Astrocyte of the spinal cord (primary cell): ENCODE measurements at places on chromosomes 7 and 10.

- no peak for DNase-seq
These were observed 169.1 kb downstream of the LHFPL3 start for GRCh38 chr7:104497379-104497967.

- no peak for DNase-seq
These were observed 148.7 kb downstream of the C7orf25 start for GRCh38 chr7:42763137-42763551.

DNA sequence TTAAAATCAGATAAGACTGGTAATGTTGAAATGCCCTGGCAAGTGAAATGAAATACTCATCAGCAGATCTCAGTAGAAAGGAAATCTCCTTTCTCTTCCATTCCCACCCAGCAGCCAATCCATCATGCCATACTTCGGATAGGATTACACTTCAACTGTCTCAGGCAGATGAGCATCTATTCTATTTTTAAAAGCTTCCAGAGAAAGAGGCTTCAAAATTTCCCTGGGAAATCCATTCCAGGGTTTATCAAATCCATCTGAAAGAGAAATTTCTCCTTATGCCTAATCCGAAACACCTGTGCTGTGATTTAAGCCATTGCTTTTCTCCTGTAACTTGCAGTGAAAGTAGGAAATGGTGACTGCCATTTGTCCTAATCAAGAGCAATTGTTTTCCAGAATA, 60.4 kb upstream of the RAPGEF5 start:
- no peak for DNase-seq

DNA sequence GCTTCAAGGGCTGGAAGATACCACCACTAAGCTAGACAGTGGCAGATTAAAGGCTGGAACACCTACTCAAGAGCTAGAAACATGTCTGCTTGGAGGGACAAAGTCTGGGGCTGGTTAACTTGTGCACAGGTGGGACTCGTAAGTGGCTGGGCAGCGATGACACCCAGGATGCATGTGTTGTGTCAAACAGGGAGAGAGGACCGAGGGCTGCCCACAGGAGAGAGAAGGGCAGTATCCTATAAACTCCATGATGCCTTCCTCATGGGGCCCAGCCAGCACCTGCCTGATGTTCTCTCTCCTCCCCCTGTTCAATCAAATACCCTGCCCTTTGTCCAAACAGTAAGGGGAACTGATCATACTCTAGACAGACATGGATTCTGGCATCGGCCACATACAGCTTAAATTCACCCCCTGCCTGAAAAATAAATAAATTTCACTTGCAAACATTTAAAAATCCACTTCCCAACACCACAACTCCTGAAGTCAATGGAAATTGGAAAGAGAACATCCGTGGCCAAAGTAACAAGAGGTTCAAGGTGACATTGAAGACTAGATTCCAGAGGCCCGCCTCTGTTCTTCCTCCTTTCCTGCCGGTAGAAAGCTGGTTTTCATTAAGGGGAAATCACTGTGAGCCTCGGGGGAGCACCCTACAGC, 50.6 kb downstream of the CHST15 start:
- DNase-seq, result no peak

DNA sequence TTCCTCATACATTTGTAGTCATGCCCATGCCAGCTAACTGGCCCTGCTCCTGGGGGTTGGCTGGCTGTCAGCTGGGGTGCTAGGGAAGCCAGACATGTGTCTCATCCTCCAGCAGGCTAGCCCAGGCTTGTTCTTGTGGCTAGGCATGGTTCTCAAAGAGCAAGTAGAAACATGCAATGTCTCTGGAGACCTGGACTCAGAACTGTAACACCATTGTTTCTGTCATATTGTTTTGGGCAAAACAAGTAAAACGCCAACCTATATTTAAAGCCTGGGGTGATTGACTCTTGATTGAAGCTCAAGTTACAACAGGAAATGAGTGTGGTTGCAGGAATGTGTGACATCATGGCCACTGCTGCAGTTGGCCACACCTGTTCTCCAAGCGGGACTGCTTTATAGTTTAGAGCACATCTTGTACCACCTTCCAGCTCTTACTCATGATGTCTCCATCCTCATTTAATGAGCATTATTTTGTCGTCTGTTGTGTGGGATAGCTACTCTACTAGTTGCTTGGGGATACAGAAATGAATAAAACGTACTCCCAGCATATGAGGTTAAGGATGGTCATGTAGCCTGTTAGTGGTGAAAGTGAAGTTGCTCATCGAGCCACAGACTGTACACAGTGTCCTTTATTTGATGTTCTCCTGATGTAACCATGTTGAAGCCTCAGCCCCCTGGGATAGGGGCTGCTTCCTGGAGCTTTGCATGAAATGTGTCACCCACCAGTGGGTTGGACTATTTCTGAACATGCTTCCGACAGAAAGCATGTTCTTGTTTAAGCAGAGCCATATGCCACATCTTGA, 168.4 kb downstream of the SORCS3 start:
- peak; percentile 39 for DNase-seq

GRCh38 chr7:5302577-5302976, 19.8 kb downstream of the SLC29A4 start:
- no peak for DNase-seq
